NCI-H1694 (cell line): ENCODE measurements at places on chromosomes 4 and X.

GRCh38 chr4:3676196-3676595 is 90.0 kb upstream of the ADRA2C start:
- DNase-seq: no peak

- no peak for DNase-seq
These were observed 318.5 kb downstream of the ARAP2 start for GRCh38 chr4:35925806-35926205.

DNA sequence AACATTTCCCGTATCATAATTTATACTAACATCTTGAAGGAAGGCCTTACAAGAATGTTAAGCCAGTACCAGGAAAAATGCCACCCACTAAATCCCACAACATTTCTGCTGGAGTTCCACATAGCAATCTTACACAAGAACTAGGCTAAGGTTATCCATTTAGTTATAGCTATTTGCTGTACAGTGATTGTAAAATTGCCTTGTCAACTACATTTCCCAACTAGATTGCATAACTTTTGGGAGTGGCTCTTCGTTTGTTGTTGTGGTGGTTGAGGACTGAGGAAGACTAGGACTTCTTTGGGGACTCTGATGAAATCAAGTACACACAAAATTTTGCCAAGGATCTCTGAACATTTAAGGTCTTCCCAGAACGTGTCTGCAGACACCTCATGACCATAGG is 8.0 kb downstream of the IBSP start:
- no peak for DNase-seq

DNA sequence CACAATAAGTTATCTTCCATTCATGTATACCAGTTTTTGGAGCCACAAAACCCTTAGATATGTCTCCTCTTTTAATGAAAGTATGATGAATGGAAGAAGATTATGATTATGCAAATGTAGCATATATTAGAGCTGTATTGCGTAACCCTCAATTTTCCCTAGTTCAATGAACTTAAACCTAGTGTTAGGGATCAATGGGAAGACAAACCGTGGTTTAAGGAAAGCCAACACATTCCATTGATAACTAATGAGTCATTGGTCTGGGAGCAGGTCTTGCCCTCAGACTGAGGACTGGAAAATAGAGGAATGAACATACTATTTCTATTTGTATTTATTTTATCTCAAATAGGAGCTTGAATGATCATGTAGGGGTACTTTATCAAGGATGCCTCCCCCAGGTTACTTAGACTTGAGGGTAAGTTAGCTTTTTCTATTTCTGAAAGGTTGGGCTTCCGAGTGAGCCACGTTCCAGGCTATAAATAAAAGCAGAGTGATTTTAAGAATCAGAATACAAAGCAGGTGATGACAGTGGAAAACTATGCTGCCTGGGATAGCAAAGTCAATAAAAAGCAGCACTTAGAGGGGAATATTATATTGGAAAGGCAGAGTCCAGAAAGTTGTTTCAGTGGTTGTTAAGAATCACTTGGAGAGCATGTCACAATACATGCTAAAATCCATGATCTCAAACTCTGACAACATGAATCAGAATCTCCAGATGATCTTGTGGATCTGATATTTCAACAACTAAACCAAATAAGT is 356.0 kb downstream of the ADAM29 start:
- DNase-seq: no peak

DNA sequence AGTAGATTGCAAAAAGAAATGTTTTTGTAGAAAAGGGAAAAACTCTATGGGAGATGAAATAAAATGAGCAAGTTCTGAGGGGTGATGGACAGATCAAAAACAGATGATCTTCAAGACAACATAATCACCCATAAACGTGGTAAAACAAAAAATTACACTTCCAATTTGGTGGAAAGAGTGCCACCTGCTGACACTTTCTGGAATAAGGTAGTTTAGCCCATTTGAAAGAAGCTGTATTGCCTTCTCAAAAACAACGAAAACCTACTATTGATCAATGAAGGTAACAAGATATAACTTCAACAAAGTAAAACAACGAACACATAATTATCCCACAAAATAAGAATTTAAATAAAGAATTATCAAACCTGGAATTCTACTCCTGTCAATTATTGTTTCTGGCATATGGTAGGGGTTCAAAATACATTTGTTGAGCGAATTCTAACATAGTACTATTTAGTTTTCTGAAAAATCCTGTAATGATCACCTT is 2.5 kb downstream of the COQ2 start:
- peak; percentile 62 for DNase-seq
